Head of caudate nucleus (tissue), 42 donors: ENCODE measurements at places on chromosomes 1 and 21.

DNA sequence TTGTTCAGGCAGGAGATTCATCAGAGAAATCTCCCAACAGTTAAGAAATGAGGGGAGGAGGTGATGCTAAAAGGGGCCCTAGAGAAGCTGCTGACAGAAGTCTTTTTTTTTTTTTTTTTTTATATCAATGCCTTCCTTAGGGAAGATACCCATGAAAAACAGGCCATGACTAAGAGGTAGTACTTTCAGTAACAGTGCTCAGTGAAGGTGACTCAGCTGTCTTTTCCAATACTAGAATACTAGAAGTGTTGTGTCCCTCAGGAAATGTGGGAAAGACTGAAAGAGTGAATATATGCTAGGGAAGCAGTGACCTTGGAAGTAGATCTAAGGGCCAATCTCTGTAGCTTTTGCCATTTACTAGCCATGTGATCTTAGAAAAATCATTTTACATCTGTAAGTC is 52.4 kb upstream of the SLFNL1 start:
- no peak for DNase-seq

- no peak for DNase-seq
Measured at GRCh38 chr1:61337037-61337436, 254.7 kb downstream of the NFIA start.

GRCh38 chr1:8815582-8816151 is 1.8 kb downstream of the RERE start:
- DNase-seq = no peak

DNA sequence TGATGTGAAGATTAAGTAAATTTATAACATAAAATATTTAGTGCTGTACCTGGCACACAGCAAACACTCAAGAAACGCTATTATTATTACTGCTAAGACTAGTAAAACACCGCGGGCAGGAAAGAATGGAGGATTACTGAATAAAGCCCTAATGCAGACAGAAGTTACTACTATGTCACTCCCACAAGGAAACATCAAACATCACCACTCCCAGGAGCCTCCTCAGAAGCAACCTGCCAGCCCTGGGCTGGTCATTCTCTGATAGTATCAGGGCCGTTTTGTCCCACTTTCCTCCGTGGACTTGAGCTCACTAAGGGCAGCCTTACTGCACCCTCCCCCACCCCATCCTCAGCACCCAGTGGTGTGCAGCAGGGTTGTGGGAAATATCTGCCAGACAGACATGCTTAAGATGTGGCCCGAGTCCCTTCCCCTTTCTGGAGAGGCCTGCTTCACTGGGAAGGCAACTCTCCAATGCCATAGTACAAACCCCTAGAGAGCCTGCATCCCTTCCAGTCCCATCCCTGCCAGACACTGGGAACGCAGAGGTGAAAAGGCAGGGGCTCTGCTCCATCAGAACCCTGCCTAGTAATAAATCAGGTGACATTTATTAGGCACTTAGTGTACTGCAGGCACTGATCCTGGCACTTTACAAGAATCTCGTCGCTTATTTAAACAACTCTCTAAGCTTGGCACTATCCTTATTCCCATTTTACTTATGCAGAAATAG is 41.7 kb upstream of the ECE1 start:
- no peak for DNase-seq

- no peak for DNase-seq
Measured at GRCh38 chr1:181087400-181087901, 1.0 kb upstream of the IER5 start.

DNA sequence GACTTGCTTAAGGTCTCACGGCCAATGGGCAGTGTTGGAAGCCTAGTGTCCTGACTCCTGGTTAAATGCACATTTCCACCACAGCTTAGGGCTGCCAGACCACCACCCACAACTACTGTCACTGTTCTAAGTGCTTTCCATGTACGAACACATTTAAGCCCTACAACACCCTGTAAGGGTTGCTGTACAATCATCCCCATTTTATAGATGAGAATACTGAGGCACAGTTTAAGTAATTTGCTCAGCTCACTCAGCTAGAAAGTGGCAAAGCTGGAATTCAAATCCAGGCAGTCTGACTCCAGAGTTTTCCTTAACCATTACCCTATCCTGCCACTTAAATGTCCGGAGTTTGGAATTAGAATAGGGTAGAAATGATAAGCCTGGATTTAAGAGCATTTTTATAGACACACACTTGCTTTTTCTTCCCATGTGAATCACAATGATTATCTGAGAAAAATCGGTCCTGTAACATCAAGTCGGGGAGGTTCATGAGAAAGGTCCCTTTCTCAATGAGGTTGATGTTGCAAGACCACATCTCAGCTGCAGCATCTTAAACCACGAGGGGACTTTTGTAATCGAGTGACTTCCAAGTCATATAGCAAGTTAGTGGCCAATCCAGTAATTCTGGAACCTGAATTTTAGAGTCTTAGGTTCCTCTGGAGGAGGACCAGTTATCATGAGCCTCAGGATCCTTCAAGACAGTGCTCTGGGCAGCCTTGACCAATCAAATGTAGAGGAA is 8.6 kb downstream of the E2F2 start:
- no peak for DNase-seq
